ENCODE measurements at places on chromosomes 2 and 18.

- DNase-seq, result no peak
These were observed 61.3 kb downstream of the TSN start for GRCh38 chr2:121816797-121817196.

DNA sequence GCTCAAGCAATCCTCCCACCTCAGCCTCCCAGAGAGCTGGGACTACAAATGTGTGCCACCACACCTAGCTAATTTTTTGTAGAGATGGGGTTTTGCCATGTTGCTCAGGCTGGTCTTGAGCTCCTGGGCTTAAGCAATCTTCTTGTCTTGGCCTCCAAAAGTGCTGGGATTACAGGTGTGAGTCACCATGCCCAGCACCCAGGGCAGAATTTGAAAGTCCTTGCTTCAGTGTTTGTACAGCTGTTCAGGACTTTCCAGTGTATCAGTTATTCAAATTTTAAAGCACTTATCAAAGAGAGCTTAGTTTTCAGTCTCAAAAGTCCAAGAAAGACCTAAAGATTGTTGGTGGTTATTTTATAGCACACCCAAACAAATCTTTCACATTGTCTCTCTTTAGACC, 43.6 kb upstream of the VPS54 start:
- DNase-seq, result no peak

DNA sequence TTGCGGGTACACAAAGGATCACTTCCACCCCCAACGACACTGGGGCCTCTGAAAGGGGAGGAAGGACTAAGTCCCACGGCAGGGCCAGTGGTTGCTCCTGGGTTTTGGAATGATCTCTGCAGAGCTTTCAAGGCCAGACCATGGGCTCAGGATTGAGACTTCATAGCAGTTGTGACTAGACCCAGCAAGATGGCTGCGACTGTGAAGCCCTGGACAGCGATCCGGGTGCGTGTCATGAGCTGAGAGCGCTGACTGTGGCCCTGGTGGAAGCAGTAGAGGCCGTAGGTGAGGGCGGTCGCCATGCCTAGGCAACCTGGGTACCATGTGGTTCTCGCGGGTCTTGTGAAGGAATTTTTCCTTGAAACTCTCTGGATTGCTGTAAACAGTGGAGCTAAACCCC, 27.3 kb downstream of the NCL start:
- no peak for DNase-seq

- DNase-seq, result no peak
These were observed 66.1 kb downstream of the EXOC6B start for GRCh38 chr2:72759755-72760154.
